Stimulated activated CD8-positive, alpha-beta memory T cell treated with anti-CD3 and anti-CD28 coated beads, Interleukin-15, amount 100 ng/mL, for 1 hour (primary cell): ENCODE measurements at places on chromosomes 5 and 9.

- DNase-seq = no peak
Measured at GRCh38 chr5:151037561-151038411, 17.4 kb downstream of the GPX3 start.

- DNase-seq = peak; percentile 45
Measured at GRCh38 chr9:132411091-132411508, 1.1 kb downstream of the CFAP77 start.

GRCh38 chr9:76901801-76902200 is 4.1 kb downstream of the PRUNE2 start:
- no peak for DNase-seq

GRCh38 chr5:65811885-65812284 is 89.9 kb downstream of the NLN start:
- no peak for DNase-seq

DNA sequence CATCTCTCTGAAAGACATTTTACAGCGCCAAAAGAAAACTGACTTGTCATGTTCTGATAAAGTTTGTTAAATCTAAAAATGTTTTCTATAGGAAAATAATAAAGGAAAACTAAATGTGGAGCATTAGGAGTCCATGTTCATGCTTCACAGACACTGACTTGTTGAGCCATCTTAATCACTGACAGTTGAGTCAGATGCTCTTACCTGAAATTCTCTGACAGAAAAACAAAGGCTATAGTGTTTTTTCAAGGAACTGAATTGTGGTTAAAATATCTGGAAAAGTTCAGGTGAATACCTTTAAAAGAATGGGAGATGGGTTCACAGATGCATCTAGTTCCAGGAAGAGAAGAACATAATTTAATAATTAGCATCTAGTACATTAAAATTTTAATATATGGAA is 113.5 kb upstream of the SLC12A2 start:
- DNase-seq = no peak

- no peak for DNase-seq
Measured at GRCh38 chr9:87722393-87723088, 3.4 kb upstream of the CTSL start.

GRCh38 chr9:91842358-91843049 is 107.5 kb downstream of the ROR2 start:
- no peak for DNase-seq

GRCh38 chr9:91681461-91682305 is 258.1 kb upstream of the NFIL3 start:
- peak; percentile 34 for DNase-seq

- DNase-seq = no peak
Measured at GRCh38 chr9:78788101-78788500, 491.2 kb downstream of the PSAT1 start.

DNA sequence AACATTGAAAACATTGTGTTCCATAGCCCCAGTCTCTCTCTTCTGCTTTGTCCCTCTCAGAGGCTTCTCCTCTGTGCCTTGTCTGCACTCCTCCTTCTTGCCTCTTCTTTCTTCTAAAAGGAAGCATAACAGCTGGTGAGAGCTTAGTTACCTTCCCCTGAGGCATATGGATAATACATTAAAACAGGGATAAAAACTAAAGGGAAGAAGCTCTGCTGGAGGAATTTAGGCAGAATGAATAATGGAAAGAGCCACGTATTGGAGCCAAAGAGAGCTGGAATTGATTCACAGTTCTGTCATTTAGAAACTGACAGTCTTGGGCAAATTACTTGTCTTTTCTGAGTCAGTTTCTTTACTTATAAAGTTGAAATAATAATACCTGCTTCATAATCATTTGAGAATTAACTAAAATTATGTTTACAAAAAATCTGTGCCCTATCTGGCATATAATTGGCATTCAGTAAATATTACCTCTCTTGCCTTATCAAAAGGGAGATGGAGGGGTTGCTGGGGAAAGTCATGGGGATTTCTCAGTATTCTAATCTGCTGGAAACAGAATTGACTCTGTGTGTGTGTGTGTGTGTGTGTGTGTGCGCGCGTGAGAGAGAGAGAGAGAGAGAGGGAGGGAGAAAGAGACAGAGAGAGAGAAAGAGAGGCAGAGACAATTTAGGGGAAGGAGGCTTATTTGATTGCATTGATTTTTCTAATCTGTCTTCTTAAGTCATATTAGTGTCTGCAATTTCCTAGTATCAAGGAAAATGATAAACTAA is 20.2 kb downstream of the ZNF474 start:
- no peak for DNase-seq
